NCI-H2029 treated with DMSO at 0.1 percent for 48 hours (cell line): ENCODE measurements at places on chromosomes 12 and 14.

- DNase-seq = no peak
These were observed 66.0 kb downstream of the KLHL28 start for GRCh38 chr14:44895716-44896115.

DNA sequence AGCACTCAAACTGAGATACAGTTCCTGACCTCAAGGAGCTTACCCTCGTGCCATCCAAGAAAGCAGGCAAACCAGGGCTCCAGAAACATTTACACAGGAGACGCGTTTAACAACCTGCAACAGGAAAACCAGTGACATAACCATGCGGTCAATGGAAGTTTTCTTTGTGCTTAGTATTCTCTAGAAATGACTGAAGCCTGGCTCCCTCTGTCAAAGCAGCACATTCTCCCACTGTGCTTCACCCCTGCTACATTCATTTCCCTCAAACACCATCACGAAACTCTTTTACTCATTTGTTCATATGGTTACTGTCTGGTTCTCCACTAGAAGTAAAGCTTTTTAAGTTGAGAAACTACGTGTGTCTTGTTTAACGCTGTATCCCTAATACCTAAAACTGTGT is 161.3 kb upstream of the CCND2 start:
- DNase-seq = no peak

GRCh38 chr14:105849933-105850626 is 323.7 kb downstream of the TMEM121 start:
- no peak for DNase-seq

GRCh38 chr14:34056046-34056445 is 105.2 kb upstream of the EGLN3 start:
- DNase-seq = no peak

DNA sequence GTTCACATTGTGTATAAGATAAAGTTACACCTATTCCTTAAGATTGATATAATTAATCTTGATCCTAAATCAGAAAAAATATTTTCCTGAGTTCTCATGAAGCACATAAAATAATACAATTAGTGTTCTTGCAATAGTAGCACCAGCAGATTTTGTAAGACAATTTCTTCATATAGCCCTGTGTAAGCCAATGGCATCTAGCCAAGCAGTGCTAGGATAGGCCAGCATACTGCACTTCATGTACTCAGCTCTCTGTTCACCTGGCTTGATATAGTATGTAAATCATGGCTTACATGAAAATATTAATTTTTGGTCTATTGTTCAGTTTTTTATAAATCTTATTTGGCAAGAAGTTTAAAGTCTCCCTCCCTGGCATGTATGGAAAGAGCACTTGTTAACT is 1.9 kb downstream of the KLRF2 start:
- DNase-seq = no peak

- no peak for DNase-seq
These were observed 5.5 kb downstream of the ASIC1 start for GRCh38 chr12:50062728-50063460.

GRCh38 chr12:5593998-5594397 is 162.1 kb downstream of the NTF3 start:
- DNase-seq = no peak

DNA sequence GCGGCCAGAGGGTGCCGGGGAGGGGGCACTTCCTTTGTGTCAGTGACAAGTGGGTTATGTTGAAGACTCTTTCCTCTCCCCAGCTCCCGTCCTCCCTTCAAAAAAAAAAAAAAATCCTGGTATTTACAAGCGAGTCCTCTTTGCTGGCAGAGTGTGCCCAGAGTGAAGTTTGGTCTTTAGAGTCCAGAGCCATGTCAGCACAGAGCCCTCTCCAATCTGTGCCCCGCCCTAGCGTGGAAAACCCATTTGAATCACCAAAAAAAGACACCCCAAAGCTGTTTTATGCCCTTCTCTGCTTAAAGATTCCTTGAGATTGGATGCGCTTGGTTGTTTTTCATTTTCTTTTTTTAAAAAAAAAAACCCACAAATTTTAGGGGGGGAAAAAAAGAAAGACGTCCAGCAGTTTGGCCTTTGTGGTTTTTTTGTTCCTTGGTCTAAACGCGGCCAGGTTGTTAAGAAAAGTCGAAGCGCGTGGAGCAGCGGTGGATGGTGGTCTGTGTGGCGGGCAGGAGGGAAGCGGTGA is 3.3 kb downstream of the NKX2-1 start:
- no peak for DNase-seq

GRCh38 chr12:57893431-57894353 is 47.2 kb upstream of the CTDSP2 start:
- no peak for DNase-seq

- no peak for DNase-seq
These were observed 338.9 kb upstream of the GARIN2 start for GRCh38 chr14:66850258-66850888.

DNA sequence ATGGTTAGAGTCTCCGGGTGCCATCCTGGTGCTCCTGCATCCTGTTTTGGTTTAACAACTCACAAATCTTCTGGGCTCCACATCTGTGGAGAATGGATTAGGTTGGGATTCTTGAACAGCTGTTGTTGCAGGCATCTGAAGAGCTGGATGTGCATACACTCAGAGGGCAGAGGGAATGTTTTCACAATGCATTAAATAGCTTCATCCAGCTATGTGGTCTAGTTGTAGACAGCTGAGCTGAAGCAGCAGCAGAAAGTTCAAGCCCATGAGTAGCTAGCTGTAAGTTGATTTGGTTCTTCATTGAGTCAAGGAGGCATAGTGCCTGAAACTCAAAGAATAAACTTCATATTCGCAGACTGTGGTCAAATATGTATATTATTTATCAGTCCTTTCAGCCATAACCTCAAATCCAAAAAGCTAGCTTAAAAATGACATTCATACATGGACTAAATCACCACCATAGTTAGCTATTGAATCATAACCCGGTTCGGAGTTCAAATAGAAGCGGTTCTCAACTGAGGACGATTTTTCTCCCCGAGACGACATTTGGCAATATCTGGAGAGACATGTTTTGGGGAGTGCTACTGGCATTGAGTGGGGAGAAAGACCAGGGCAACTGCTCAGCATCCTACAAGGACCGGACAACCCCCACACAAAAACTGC is 858 bp upstream of the ANKRD13A start:
- DNase-seq = no peak

DNA sequence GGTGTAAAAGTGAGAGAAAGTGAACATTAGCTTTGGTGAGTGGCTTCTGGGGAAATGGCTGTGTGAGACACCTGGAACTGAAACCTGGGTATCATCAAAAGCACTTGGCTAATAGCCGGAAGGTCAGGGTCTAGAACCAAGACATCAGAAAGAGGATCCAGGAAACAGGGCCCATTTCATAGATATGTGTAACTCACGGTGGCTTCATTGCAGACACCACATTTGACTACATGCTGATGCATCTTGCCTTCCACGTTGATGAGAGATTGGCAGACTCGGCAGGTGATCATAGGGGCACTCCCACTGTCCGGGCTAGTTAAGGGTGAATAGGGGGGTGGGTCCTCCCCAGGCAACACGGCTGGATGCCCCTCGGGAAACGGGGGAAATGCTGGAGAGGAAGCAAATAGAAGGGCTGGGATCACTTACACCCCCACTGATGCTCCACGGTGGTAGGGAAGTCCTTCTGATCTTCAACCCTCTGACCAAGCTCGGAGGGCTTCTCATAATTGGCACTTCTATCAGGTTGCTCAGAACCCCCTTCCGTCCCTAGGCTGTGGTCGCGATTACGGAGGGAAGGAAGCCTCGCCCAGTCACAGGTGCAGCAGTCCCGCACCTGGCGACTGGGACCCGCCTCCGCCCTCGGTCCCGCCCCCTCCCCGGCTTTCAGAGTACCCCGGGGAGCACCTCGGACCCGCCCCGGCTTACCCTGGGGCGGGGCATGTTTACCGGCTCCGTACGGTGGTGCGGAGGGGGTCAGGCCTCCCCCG is 593 bp downstream of the PIP4P1 start:
- no peak for DNase-seq

- no peak for DNase-seq
These were observed 109.4 kb upstream of the SSTR1 start for GRCh38 chr14:38098074-38098836.

- no peak for DNase-seq
These were observed 11.3 kb downstream of the CFAP54 start for GRCh38 chr12:96500693-96501092.

DNA sequence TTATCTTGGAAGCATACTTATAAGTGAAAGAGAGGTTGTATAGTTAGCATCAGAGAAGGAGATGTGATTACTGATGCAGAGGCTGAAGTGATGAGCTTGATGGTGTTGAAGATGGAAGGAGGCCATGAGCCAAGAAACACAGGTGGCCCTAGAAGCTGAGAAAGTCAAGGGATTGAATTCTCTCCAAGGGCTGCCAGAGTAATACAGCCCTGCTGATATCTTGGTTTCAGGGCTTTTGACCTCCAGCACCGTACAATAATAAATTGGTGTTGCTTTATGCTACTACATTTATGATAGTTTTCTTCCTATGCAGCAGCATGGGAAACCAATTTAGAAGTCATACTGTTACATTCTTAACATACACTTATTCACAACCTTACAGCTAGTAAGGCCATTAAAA is 1133.3 kb downstream of the AACS start:
- DNase-seq = no peak

DNA sequence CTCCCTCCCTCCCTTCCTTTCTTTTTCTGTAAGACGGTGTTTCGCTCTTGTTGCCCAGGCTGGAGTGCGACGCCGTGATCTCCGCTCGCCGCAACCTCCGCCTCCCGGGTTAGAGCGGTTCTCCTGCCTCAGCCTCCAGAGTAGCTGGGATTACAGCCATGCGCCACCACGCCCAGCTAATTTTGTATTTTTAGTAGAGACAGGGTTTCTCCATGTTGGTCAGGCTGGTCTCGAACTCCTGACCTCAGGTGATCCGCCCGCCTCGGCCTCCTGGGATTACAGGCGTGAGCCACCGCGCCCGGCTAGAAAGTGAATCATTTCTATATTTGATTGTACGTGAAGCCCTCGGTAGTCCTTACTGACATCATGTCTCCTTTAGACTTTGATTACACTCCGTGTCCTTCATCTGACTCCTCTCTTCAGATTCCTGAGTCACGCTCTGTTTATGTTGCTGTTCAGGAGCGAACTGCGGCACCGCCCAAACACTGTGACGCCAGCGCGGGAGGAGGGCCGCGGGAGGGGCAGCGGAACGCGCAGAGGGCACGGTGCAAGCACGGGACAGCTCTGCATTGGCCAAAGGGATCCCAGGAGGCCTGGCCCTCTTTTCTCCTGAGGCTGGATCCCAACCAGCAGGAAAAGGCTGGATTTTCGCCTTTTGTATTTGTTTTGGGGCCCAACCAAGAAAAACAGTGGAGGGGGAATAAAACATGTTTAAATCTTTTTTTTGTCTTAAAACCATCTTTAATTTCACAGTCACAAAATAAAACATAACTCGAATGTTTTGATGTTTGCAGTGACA is 538 bp upstream of the GABARAPL1 start:
- DNase-seq = peak; percentile 86

GRCh38 chr14:81400852-81401251 is 728 bp upstream of the STON2 start:
- no peak for DNase-seq

- no peak for DNase-seq
These were observed 123.1 kb upstream of the MGAT4C start for GRCh38 chr12:86379337-86379736.

GRCh38 chr14:59474172-59474571 is 9.0 kb upstream of the GPR135 start:
- DNase-seq = no peak

DNA sequence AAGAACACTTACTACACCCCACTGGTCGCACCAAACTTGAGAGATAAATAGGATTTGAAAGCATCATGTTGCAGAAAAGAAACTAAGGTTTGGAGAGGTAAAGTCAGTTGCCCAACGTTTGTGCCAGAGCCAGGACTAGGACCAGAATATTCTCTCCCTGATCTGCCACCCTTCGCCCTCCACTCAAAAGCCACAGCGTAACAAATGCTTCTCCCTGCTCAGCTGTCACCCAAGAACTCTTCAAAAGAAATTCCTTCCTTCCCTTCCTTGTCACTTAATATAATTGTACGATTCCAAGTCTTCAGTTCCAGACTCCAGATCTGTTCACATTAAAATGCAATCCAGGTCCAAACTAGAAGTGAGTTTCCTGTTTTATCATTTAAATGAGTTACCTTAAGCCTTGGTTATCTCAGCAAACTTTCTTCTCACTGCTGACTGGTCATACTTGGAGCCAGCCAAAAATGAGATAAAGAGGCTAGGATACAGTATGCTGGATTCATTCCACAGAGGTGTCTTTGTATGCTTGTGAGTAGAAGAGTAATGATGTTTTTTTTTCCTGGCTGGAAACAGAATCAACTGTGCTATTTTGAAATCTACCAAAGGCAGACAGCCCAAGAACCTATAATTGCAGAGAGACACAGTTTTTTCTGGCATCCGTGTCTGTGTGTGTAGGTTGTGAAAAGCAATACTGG is 12.8 kb upstream of the PPFIBP1 start:
- DNase-seq = no peak

DNA sequence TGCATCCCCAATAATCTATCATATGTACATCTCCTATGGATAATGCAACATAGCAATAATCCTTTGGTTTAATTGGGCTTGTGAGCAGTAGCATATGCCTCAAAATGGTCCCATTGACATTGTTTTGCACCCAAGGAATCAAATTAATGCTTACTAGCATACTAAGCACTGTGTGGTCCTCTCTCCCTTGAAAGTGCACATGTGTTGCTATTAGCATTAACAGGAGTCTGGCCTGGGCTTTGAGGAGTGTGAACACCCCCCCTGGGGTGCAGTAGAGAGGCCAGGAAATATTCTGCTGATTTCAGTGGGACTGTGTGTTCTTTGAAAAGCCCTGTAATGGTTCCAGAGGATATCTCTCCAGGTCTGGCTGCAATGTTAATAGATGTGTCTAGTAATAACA is 1148.4 kb downstream of the VRK1 start:
- no peak for DNase-seq

GRCh38 chr12:106345746-106346145 is 11.8 kb upstream of the POLR3B start:
- no peak for DNase-seq

DNA sequence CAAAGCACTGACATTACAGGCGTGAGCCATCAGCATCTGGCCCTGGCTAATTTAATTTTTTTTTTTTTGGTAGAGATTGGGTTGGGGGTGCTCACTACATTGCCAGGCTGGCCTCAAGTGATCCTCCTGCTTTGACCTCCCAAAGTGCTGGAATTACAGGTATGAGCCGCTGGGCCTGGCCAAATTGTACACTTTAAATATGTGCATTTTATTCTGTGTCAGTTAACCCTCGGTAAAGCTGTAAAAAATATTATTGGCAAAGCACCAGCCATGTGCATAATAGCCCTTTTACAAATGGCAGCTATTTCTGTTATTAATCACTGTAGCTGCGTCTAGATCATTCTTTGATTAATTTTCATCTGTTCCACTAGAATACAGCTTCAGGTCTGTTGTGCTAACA is 12.0 kb downstream of the TMEM119 start:
- no peak for DNase-seq

- DNase-seq = no peak
These were observed 141.7 kb upstream of the GARIN6 start for GRCh38 chr12:99505805-99506204.

DNA sequence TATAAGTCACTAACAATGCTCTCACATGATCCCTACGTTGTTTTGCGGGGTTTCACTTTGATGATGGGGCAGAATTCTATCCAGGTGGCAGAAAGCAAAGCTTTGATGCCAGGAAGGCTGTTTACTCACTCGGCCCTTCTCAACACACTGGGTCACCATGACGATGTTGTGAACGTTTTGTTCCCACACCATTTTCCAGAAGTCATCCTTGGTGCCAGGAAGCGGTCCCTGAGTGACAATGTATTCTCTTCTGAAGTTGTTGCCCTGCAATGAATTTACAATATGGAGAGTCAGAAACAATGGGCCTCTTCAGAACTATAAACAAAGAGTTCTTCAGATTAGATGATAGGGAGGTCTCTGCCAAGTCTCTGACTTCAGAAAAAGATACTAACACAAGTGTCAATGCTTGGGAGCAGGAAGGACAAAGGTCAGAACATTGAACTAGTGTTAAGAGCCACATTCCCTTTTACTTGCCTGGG is 101.3 kb downstream of the PTPRB start:
- no peak for DNase-seq
